ENCODE measurements at places on chromosomes 12 and 14.

GRCh38 chr14:34785223-34786006, 71.0 kb upstream of the CFL2 start:
- DNase-seq, result no peak

DNA sequence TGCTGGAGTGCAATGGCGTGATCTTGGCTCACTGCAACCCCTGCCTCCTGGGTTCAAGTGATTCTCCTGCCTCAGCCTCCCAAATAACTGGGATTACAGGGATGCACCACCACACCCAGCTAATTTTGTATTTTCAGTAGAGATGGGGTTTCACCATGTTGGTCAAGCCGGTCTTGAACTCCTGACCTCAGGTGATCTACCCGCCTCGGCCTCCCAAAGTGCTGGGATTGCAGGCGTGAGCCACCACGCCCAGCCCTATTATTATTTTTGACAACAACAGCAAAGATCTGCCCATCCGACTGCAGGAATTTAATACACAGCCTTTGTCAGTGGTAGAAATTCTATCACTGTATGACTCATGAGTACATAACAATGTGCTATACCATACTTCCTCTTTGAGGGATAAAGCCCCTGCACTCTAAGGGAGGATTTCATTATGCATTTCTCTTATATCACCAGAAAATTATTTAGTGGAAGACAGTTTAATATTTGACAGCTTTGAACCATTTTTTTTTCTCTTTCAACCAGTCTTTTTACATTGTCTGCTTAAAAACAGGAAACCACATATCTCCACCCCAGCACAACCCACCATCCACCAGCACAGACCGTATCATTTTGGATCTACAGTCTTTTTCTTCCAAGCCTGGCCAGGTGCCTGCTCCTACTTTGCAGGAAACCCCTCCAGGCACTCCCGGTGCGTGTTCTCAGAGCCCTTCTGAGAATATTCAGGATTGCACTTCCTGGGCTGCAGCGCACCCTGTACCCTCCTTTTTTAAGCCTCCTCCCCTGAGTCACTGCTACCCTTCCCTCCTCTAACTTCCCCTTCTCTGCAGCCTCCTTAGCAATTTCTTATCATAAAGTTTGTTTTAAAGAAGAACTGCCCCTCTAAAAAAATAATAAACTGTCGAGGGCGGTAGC, 594 bp downstream of the ARHGDIB start:
- DNase-seq, result peak; percentile 18

GRCh38 chr14:89237921-89238529, 179.0 kb downstream of the FOXN3 start:
- no peak for DNase-seq

DNA sequence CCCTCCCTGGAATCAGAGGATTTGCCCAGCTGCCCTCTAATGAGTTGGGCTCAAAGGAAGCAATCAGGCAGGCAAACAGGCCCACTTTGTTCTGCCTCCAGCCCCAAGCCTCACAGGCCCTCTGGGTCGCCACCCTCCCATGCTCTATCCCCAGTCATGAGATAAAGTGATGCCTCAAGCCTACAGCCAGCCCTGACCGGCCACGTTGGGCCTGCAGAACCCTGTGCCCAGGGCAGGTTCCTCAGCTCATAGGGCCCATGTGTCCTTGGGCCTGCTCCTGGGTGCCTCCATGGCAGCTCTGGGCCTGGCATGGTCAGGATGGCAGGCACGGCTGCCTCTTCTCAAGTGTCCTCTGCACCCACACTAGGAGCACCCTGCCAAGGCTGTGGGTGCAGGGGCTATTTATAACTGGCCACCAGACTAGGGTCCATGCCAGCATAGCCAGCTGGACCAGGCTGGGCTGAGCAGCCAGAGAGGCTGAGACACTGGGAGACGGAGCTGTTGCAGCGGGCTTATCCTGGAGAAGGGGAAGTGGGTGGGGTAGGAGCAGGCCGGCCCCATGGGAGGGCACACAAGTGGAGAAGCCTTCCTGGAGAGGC, 20.2 kb downstream of the HDAC7 start:
- no peak for DNase-seq

- DNase-seq, result no peak
Observed at GRCh38 chr12:98970950-98971349, 325.9 kb downstream of the APAF1 start.

DNA sequence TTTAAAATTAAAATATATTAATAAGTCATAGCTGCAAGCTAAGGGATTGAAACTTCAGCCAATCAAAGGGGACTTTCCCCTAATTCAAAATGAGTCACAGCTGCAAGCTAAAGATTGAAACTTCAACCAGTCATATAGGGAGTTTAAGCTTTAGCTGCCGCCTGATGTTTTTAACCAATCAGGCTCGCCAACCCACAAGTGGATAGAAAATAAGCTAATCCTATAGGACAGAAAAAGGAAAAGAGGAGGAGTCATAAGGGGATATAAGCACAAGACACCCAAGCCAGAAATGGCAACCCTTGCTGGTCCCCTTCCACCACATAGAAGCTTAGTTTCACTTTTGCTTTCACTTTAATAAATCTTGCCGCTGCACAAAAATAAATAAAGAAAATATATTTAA, 1154.6 kb downstream of the GALC start:
- DNase-seq, result no peak

GRCh38 chr12:122834921-122835749, at the start of gene HIP1R:
HIP1R (plus strand) TSS chr12:122835457; CDS start chr12:122835551, 94 bp downstream.
- no peak for DNase-seq

DNA sequence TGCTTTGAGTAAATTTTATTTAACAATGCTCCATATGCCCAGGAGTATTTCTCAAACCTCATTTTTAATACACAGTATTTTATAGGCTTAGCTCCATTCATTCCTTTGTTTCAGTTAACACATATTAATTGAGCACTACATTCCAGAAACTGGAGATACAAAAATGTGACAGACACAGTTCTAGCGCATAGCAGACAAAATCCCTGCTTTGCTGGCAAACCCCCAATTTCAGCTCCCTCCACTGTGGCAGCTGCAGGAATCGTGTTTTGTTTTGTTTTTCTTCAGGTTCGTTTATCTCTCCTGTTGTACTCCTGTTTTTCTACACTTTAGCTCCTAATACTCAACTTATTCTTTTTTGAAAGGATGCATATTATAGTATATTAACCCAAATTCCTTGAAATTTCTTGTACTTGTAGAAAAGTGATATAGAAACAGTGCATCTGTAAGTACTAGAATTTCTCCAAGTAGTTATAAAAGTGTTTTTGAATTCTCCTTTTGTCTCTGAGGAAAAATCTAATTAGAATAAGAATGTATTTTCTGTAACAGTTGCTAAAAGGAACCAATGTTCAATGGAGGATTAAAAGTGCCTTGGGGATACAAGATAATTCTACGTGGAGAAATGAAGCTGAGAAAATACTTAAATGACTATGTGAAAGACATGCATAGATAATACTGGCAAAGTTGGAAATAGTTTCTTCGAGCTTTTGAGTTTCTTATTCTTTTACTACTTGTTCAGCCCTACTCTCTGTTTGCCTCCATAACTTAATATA, 6.4 kb upstream of the RAB21 start:
- no peak for DNase-seq

DNA sequence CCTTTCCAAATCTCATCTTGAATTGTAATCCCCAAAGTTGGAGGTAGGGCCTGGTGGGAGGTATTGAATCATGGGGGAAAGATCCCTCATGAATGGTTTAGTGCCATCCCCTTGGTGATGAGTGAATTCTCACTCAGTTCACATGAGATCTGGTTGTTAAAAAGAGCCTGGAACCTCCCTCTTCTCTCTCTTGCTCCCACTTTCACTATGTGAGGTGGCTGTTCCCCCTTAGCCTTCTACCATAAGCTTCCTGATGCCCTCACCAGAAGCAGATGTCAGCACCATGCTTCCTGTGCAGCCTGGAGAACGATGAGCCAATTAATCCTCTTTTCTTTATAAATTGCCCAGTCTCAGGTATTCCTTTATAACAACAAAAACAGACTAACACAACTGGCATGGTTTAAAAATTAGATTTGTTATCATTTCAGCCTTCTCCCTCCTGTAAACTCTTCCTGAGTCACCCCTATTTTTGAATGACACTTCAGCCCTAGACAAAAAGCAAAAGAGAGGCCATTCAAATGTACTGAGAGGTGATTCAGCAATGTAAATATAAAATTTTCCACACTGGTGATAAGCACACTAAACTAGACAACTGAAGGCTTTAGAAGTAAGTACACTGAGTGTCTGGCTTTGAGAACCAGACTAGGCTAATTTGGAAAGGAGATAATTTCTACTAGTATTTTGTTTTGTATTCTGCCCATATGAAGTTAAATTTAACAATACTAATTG, 212.1 kb upstream of the ABCD2 start:
- no peak for DNase-seq

DNA sequence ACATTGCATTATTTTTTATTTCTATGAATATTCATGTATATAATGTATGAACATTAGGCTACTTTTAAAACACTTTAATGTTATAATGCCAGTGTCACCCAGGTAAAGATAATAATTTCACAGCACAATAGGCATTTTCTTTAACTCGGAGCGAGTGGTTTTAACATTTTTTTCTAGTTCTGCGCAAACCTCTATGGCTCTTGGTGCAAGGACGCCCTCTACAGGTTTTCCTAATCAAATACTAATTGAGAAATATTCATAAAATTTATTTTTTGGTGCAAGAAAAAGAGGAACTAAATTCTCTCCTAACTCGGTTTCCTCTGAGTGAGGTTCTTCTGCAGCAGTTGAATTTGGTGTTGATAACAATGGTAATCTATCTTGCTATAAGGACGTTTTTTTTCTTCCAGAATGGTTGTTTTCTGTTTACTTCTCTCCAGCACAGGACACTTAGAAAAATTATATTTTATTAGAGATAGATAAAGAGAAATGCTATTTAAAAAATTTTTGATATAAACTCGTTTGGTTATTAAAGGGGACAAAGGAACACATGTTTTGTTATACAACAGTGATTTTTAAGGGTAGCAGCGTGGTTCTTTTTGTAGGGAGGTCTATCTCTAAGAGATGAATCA, 2.4 kb upstream of the WIF1 start:
- peak; percentile 14 for DNase-seq

- DNase-seq, result no peak
Observed at GRCh38 chr12:93831374-93831773, 154.2 kb downstream of the CRADD start.

GRCh38 chr14:21874946-21875345, 201.3 kb upstream of the OR4E1 start:
- no peak for DNase-seq

- no peak for DNase-seq
Observed at GRCh38 chr12:26839512-26839911, 6.5 kb upstream of the ITPR2 start.

- DNase-seq, result no peak
Observed at GRCh38 chr12:3611860-3612703, 121.1 kb downstream of the PRMT8 start.

GRCh38 chr14:99800781-99801180, 7.6 kb downstream of the EML1 start:
- no peak for DNase-seq

DNA sequence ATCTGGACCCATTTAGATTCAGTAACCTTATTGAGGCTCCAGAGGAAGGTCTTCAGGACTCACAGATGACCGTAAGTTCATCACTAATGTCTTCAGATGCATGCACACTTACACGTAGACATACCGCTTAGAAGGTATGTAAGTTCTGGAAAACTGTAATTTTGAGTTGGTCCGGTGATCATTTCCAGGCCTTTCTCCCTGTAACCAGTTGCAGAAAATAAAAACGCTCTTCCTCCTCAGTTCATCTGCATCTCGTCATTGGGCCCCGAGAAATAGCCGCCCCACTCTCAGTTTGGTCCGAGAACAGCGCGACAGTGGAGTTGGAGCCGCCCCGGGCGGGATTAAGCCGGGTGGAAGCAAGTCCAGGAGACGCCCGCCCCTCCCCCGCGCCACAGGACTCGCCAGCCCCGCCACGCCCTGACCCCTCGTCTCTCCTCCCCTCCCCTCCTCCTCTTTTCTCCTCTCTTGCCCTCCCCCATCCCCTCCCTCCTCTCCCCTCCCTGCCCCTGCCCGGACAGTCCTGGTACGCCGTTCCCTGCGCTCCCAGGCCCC, 83.7 kb downstream of the TNFAIP2 start:
- DNase-seq, result no peak

DNA sequence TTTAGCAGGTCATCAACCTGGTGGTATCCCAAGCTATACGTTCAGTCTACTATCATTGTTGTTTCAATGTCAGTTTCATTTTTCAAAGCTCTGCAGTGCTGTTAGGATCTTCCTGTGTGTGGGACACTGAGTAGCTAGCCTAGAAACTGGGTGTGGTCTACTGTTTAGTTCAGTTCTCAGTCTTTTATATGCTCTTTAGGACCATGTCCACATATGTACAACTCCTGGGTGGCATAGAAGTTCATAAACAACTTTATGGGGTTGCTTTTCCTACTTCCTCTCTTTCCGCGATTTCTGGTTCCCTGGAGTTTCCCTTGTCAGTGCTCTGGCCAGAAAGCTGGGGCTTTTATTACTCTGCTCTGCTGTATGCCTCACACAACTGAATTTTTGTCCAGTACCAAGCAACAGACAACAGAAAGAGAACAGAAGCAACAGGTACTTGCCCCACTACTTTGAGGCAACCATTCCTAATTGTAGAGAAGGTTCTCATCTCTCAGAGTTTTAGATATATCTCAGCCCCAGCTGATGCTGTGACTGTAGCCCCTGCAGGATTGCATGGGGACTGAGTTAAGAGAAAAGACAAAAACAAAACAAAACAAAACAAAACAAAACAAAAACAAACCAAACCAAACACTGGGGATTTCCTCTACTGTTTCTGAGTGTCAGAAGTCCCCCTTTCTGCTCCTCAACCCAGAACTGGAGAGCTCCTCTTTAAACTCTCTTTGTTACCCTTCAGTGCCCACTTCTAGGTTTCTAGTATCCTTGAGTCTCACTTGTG, 30.3 kb downstream of the MIS18BP1 start:
- DNase-seq, result no peak

DNA sequence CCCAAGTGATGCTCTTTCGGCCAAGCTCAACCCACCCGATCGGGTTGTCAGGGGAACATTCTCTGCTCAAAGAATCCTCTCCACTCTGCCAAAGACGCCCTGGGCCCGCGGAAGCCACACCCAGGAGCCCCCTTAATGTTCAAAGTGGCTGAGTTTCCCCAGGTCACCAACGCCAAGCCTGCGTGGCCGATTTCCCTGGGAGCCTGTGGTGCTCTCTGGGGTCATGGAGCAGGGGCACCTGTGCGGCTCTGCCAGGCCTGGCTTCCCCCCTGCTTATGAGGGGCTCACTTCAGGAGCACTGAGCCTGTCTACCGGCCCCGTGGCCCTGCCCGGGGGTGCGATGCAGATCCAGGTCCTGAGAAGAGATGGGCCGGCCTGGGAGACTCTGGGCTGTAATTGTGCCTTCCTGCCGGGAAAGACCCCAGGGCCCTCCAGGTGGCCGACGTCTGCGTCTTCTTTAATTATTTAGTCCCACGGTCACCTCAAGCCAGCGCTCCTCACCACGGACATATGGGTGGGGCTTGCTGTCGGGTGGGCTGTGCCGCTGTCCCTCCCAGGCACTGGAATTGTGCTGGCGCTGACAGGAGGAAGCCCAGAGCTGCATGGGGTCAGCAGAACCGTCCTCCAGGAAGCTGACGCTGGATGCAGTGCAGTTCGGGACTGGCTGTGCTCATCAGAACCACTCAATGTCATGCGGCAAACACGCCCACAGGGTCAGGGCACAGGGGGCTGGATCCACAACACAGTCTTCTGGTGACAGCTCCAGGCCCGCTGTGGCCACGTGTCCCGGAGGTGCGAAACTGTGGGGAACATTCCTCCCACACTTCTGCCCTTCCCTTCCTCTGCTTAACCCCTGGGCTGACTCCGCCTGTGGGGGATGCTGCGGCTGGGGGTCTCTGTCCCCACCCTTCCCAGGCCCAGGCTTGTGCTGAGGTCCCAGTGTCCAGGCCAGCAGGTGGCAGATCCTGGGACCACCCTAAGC, 267.6 kb upstream of the SFSWAP start:
- DNase-seq, result no peak

GRCh38 chr12:102567031-102567985, 86.9 kb upstream of the IGF1 start:
- DNase-seq, result peak; percentile 65

All from HTR-8/SVneo (cell line).